SIG-M5 (cell line): ENCODE measurements at places on chromosomes 12 and 14.

GRCh38 chr12:56886319-56886718, 47.9 kb downstream of the SDR9C7 start:
- DNase-seq = no peak

- DNase-seq = no peak
Measured at GRCh38 chr12:63151623-63152320, 771 bp upstream of the AVPR1A start.

GRCh38 chr12:6116471-6117021, 7.9 kb downstream of the VWF start:
- DNase-seq = no peak

GRCh38 chr12:6996040-6996441, 22.2 kb downstream of the LPCAT3 start:
- no peak for DNase-seq

DNA sequence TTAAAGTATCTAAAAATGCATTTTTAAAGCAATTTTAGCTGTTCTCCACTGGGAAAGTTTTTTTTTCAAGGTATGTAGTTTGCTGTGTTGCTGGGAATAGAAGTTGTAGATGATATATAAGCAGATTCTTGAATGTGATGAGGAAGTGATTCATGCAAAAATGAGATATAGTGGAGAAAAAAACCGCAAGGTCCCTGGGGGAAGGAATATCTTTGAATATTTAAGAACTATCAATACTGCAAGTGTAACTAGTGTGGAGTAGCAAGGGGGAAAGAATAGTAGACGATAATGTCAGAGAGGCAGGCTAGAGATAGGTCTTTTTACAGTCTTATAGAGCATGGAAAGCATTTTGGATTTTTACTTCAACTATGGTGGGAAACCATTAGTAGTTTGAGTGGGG, 42.5 kb downstream of the PTCSC3 start:
- no peak for DNase-seq

DNA sequence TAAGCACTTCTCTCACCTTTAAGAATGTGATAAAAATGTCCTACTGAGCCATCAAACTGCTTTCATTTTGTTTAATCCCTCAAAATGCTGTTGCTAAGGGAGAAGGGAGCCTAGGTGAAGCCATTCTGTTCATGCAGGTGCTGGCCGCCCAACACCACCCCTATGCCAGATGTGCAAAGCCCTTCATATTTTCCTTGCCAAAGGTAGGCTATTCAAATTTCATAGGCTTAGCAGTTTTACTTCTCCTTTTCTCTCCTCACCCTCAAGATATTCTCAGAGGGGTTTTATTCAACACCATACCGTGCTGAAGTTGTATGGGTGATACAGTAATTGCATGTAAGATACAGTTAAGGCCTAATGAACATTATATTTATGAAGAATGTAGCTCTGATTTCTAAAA, 461.7 kb downstream of the GXYLT1 start:
- no peak for DNase-seq

DNA sequence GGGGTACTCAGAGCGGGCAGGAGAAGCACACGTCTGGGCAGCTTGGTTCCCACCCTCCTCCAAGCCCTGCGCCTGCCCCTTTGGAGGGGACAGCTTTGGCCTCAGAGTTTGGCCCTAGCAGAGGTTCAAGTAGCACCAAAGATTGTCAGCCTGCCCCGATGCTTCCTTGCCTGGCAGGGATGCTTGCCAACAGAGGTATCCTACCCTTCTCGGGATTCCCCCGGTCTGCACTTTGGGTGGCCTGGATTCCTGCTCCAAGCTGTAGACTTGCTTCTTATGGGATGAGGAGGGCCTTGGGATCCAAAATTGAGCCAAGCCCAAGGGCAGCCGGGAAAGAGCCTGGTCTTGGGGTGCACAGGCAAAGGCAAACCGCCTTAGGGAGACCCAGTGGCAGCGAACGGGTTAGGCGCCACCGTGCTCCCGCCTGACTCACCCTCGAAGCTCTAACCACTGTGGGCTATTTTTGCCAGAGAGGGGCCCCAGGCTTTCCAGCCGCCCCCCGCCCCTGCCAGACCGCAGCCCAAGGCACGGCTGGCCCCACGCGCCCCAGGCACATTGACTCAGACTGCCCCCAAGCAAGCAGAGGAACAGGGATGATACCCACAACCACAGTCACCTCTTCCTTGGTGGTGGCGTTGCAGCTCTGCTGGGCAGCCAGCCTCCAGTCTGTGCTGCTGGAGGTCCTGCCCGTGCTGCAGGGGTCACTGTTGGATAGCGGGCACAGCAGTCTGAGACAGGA, 847 bp upstream of the WNT10B start:
- peak; percentile 36 for DNase-seq

DNA sequence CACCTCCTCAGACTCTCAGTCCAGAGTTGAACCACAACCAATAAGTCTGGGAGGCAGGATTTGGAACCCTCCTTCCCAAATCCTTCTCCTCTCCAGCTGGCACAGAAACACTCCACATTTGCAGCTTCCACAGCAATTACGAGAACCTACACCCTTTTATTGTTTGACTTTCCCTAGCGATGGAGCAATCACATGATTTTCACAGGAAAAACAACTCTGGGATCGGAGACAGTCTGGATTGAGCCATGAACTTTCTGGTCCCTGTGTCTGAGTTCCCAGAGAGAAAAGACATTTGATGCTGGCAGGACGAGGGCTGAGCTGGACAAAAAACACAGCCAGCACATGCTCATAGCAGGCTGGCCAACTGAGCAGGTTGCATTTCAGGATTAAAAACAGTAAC, 49.0 kb upstream of the STON2 start:
- DNase-seq = no peak

DNA sequence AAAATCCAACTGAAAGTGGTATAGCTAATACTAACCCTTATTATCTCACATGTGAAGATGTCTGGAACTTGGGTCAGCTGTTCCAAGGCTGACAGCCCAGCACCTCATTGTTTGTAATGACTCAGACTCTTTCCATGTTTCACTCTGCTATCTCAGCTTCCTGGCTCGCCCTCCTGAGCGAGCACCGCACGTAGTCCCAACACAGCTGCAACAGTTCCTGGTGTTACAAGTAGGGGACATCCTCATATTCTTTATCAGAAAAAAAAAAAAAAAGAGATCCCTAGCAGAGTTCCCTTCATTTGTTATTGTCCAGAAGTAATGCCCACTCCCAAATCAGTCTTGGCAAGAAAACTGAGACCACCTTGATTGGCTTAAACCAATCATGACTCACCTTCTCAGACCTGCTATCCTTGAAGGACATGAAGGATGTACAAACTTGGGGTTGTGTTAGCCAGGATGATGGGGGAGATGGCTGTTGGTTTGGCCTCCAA, 92.5 kb downstream of the ADCK1 start:
- no peak for DNase-seq

DNA sequence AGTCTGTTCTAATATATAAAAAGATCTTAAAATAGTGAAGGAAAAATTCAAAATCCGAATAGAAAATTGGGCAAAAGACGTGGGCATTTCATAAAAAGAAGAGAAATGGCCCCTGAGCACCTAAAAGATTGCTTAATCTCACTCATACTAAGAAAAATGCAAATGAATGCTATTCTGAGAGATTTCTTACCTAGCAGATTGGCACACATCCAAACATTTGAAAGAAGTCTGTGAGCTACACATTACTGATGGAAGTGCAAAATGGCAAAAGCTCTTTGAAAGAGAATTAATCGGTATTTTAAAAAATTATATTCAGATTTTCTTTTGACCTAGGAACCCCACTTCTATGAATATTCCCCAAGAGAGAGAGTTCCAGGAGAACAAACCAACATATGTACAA, 280.4 kb upstream of the GARIN6 start:
- DNase-seq = no peak

- DNase-seq = no peak
Measured at GRCh38 chr12:117402363-117402762, 40.9 kb upstream of the NOS1 start.

GRCh38 chr14:61184112-61184511, 97.0 kb downstream of the TMEM30B start:
- no peak for DNase-seq

- no peak for DNase-seq
Measured at GRCh38 chr12:43835264-43835655, 621 bp upstream of the TMEM117 start.

DNA sequence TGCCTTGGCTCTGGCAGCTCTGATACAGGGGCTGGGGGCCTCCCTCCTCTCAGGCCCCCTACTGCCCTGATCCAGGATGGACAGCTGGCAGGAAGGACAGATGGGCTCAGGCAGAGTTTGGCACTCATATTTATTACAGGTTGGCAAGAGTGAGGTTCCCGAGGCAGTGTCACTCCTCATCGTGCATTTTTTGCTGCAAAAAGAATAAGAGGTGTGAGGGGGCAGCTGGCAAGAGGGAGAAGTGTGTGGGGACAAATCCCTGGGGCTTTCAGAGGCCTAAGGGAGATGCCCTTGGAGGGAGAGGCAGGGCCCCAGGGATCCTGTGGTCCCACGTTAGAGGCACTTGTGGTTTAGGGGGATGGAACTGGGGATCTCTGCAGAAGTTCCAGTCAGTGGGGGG, 5.0 kb downstream of the CMTM5 start:
- no peak for DNase-seq

DNA sequence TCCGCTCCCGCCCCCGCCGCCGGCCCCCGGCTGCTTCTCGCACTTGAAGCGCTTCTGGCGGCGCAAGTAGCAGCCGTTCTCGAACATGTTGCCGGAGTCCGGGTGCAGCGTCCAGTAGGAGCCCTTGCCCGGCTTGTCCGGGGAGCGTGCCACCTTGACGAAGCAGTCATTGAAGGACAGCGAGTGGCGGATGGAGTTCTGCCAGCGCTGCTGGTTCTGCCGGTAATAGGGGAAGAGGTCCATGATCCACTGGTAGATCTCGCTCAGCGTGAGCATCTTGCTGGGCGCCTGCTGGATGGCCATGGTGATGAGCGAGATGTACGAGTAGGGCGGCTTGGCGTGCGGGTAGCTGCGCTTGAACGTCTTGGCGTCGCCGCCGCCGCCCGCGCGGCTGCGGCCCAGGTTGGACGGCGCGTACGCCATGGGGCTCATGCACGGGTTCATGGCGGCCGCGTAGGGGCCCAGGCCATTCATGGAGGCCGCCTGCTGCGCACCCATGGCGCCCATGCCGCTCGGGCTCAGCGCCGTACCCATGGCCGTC, 3.0 kb downstream of the FOXA1 start:
- no peak for DNase-seq

- no peak for DNase-seq
Measured at GRCh38 chr12:57549909-57550640, at the start of gene KIF5A. Gene KIF5A, plus strand, starts transcription at chr12:57550044. Its CDS starts 228 bp downstream, at chr12:57550272.

DNA sequence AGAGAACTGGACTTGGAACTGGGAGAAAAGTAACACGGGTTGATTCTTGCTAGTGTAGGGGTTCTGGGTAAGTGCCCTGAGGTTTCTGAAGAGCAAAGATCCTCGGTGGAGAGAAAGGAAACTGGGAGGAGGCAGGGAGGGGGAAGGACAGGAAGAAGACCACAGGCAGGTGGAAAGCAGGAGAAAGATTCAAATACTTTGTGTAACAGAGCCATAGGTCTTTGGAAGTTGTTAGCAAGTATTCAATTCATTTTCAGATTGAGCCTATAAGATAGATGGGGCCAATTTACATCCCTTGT, 1.3 kb downstream of the PNP start:
- DNase-seq = no peak

DNA sequence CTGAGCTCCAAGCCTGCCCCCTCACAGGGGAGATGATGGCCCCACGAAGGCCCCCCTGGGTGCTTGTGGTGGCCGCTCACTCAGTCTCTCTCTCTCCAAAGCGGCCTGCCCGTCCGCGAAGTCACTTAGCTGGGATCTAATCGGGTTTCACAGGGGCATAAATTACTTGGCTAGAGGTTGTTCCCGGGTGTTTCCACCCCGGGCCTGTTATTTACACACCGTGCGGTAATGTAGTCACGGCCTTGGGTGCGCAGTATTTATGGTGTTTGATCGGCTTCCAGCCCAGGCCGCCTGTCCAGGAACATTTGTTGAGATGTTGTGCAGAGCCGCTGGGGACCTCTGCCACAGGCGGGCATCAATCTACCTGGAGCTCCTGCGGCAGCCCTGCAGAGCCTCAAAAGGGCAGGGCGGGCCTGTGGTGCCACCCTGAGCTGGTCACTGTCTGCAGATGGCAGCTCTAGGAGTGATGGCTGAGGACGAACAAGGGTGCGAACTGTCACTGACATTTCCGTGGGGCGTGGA, 91.2 kb downstream of the KIF26A start:
- DNase-seq = no peak

DNA sequence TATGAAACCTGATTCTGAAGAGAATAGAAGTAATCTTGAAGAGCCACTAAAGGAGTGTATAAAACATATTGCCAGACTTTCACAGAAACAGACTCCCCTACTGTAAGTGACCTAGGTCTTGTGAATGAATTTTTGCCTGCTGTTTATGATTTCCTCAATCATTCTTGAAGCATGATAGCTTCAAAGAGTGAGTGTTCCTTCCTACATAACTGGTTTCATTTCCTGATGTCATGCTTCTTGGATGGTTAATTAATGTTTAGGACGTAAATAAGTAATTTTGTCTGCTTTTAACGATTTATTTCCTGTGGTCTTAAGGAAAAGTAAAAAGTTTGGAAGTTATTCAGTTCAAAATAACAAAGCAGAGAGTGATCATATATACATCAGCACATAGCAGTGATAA, 129.8 kb downstream of the PIK3C2G start:
- DNase-seq = no peak

GRCh38 chr12:91744597-91744996, 401.0 kb downstream of the BTG1 start:
- no peak for DNase-seq

GRCh38 chr14:78614593-78614992, 444.4 kb downstream of the NRXN3 start:
- no peak for DNase-seq

DNA sequence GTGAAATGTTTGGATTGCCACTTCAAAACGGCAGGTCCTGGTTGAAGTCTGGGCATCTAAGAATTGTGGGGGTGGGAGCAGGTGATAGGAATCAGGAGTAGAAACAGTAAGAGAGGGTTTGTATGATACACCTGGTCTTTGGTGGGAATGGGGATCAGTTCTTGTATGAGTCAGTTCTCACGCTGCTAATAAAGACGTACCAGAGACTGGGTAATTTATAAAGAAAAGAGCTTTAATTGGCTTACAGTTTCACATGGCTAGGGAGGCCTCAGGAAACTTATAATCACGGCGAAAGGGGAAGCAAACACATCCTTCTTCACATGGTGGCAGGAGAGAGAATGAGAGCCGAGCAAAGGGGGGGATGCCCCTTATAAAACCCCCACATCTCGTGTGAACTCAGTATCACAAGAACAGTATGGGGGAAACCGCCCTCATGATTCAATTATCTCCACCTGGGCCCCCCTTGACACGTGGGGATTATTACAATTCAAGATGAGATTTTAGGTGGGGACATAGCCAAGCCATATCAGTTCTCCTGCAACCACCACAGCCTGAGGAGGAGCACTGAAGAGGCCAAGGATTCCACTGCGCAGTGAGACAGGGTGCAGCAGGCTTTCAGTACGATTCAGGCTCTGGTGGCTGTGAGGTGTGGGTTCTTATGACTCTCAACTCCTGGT, 52.1 kb downstream of the DRAM1 start:
- no peak for DNase-seq

DNA sequence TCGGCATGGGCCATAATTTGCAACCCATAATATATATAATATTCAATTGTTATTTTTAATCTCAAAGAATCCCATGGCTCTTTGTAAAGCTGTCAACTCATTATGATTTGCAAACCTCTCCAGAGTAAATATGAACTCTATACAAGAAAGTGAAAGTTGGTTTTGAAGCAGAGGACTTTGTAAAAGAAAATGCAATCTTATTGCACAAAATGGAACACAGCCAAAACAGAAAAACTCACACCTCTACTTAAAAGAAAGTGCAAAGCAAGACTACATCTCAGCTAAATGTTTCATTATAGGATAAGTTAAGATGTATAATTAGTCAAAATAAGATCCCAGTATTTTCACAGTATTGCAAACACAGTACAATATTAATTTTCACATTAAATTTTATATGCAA, 111.2 kb upstream of the FLRT2 start:
- no peak for DNase-seq
